Epithelial cell of esophagus (primary cell): ENCODE measurements at places on chromosomes 11 and 22.

- no peak for DNase-seq
These were observed 15.9 kb upstream of the APOBEC3A start for GRCh38 chr22:38941488-38941987.

DNA sequence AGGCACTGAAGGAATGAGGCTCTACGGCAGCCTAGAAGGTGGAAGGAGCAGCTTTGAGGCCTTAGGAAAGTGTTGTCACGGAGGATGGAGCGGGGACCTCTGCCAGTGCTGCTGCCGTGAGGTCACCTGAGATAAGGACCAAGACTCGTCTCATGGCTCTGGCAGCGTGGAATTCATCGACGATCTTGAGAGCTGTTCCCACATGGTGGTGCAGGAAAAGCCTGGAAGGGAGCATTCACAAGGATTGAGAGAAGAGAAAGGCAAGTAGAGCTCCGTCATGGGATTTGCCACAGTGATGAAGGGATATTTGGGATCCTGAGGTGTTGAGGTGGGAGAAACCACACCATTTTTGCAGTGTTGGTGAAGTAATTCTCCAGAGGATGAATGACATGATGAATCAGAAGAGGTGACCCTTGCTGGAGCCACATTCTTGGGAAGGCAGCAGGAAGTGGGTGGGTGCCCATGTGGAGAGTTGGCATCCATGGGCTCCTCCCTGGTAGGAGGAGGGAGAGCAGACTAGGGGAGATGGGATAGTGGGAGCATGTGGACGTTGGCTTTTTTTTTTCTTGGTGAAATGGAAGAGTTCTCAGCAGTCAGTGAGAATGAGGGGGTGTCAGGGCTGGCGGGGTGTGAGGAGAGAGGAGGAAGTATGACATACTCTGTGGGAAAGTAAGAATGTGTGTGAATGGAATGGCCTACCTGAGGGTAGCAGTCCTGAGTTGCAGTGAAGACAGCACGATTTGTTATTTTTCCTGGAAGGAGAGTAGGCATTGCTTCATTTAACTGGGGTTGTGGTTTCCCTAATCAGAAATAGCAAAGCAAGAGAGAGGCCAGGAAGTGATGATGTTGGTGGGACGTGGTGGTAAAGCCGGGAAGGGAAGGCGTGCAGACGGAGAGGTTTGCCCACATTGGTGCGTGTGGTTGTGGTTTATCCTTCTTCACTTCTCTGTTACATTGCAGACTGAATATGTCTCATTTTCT lies 11.1 kb downstream of the PPP6R3 start:
- peak; percentile 52 for DNase-seq

DNA sequence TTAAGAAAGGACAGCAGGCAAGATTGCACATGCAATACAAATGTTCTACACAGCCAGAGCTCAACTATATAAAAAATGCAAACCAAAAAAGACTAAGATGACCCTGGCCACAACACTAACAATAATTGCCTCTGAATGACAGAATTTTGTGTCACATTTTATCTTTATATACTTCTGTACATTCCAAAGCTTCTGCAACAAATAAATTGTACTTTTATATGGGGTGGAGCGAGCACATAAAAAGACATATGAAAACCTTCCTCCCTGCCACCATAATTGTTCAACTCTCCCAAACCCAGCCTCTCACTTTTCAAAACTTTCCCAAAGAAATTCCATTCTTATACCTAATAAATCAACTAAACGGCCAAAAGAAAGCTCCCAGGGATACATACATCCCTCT lies 10.7 kb downstream of the BUD13 start:
- DNase-seq, result no peak

DNA sequence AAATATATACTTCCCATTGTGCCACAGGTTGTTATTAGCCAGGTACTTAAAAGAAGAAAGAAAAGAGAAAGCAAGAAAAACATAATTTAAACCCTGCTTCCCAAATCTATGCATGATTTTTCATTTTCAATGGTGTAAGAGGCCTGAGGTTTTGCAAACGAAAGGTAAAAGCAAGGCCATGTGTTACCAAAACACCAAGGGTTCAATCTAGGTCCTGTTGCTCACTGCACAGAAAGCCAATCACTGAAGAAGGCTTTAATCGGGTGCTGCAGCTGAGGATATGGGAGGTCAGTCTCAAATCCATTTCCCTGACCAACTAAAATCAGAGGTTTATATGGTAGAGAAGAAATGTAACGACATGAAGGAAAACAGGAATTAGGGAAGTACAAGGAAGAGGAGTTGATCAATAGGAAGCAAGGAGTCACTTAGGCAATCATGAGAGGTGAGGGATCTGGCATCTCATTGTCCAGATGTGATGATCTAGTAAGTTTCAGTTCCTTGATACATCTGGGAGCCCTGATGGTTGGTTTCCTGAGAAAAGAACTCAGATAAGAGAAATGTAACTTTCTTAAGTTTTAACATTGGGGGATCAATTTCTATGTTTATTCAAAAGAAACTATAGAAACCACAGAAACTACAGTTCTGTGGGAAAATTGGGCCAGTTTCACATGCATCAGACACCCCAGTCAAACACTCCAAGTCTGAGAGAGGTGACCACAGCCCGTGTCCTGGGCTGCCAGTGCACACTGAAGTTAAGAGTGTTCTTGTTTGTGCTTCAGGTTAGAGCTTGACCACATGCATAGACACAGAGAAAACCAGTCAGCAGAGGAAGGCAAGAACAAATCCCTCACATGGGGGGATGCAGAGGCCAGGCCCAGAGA lies 18.1 kb upstream of the DKK3 start:
- DNase-seq, result no peak

DNA sequence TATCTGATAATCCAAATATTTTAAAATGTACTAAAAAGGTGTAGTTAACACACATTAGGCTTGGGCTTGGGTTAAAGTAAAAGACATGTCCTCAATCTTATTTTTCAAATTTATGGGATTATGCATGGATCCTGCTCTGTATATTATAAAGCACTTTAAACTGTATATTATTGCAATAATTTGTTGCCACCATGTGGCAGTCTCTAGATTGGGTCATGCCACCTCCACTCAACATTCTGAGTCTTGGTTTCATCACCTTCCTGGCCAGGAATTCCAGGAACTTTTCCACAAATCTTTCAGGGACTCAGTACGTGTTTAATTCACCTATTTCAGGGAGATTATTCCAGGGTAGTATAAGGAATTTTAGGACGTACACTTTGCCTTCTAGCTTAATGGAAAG lies 695.5 kb downstream of the FAM181B start:
- peak; percentile 33 for DNase-seq

GRCh38 chr22:28029201-28029948 lies 110.3 kb upstream of the PITPNB start:
- DNase-seq, result no peak
